ENCODE measurements at places on chromosomes 1 and 21.

DNA sequence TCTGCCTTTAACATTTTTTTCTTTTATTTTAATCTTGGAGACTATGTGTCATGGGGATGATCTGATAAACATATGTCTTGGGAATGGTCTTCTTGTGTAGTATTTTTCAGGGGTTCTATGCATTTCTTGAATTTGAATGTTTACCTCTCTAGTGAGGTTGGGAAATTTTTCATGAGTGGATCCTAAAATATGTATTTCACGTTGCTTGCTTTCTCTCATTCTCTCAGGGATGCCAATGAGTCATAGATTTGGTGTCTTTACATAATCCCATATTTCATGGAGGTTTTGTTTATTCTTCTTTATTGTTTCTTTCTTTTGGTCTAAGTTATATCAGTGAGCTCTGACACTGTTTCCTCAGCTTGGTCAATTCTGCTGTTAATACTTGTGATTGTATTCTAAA lies 1237.2 kb downstream of the PLA2G4A start:
- DNase-seq, result peak; percentile 78

- no peak for DNase-seq
These were observed 12.3 kb upstream of the SEMA4A start for GRCh38 chr1:156140879-156141707.

- DNase-seq, result no peak
These were observed 108.0 kb upstream of the KIF26B start for GRCh38 chr1:245046769-245047168.

- DNase-seq, result no peak
These were observed 179.9 kb downstream of the HMCN1 start for GRCh38 chr1:185914089-185914488.

DNA sequence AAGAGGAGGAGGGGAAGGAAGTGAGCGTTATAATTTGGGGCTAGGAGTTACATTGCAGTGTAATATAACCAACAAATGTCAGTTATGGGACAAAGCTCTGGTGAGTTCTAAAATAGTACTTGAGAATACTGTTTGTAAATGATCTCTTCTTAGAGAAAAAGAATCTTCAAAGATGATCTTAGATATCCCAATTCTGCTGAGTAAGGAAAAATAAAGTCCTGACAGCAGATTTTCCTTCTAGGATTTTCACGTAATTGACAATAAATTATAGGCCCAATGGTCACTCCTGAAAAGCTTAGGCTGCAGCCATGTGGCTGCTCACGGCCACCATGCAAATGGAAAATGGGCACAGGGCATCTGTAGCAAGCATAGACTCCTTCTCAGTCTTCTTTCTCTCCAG lies 241.6 kb downstream of the SIPA1L2 start:
- DNase-seq, result no peak

Measured in HCEC 1CT (cell line).